ENCODE measurements at places on chromosomes 13 and 19.

GRCh38 chr13:23504180-23504579 is 66.0 kb upstream of the TNFRSF19 start:
- no peak for DNase-seq

GRCh38 chr19:49117677-49118564 is 1.0 kb downstream of the C19orf73 start:
- no peak for DNase-seq

DNA sequence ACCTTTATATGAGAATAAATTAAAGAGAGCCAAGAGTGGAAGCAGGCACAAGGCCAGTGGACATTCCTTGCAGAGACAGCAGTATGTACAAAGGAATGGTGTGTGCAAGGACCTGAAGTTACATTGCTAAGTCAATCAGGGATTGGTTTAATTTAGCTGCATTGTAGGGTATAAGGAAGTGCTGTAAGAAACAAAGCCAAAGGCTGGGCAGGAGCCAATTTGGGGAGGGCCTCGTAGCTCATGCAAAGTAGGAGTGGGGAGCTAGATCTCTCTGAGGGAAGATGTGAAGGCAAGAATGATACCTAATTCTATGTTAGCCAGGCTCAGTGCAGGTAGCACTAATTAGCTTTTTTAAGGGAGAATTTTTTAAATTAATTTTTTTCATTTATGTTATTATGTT is 76.7 kb downstream of the SLAIN1 start:
- DNase-seq: no peak

DNA sequence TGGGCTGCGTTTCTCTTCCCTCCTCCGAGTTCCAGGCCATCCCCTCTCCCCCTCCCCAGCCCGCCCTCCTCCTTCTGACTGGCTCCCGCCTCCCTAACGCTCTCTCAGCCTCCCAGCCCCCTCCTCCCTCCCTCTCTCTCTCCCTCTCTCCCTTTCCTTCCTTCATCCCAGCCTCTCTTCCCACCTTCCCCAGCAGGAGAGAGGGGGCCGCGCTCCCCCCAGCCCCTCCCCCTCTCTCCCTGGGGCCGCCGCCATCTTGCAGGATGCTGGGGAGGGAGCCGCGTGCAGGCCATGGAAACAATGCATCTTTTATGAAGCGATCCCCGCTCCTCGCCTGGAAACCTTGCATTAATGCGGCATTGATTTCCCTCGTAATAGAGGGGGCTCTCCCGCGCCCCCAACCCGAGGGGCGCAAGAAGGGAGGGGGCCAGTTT is 42.6 kb upstream of the ADGRL1 start:
- DNase-seq: no peak

GRCh38 chr13:92830821-92831220 is 395.8 kb upstream of the GPC6 start:
- no peak for DNase-seq

DNA sequence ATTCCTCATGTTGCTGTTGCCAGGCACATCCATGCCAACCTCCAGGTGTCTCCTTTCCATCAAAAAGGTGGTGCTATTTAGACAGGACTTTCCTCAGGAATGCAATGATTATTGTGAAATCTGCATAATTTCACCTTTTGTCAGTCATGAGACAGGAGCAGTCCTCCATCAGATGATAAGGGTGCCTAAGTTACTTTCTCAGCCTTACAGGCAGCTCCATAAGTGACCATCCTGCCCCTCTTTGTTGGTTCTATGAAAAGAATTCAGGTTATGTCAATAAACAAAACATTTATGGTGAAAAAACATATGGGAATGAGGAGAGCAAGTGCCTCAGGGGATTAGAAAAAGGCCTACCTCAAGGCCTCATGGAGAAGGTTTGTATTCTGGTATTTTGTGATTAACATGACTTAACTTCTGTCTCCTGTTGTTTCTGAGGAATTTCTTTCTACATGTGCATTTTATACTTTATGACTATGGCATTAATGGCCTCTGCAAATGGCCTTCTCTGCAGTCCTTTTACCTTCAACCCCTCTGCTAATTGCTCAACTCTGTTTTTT is 110.3 kb upstream of the DIAPH3 start:
- no peak for DNase-seq

- DNase-seq: no peak
Observed at GRCh38 chr13:82772816-82773215, 1109.5 kb downstream of the SLITRK1 start.

DNA sequence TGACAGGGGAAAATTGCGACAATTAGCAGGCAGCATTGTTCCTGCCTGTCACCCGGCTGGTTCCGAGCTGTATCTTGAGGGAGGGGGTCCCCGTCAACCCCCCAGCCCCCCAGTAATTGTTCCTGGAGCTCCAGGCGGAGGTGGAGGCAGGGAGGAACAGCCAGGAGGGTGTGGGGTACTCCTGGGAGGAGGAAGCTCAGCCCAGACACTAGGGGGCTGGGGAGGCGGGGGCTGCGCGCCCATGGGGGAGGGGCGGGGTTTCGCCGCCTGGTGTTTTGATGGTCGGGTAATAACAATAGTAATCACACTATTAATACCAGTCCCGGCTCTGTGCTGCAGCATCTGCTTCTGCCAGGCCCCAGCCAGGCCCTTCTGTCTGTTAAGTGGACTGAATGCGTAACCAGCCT is 8.6 kb downstream of the NPAS1 start:
- DNase-seq: no peak

DNA sequence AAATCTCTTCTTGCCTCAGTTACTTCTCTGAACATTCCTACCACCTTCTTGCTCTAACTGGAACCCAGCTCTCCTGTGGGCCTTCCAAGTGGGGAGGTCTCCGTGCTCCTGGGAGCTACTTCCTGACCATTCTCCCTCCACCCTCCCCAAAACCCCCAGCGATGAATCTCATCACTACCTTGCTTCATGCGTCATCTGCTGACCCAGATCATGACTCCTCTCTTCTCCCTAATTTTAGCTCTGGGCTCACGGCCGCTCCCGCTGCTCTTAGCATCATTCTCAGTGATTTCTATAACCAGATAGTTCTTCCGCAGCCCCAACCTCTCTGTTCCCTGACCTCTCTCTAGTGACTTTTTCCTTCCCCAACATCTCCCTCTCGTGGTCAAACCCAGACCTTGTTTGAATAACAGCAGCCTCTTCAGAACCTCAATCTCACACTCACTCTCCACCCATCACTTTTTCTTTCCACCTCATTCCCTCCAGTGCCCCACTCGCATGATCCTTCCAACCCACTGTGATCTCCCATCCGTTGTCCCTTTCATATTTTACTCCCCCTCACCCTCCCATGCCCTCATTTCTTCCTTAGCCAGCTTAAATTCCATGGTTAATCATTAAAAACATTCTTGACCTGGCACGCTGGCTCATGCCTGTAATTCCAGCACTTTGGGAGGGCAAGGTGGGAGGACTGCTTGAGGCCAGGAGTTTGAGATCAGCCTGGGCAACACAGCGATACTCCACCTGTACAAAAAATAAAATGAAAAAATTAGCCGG is 21.8 kb downstream of the MRPS12 start:
- DNase-seq: no peak

DNA sequence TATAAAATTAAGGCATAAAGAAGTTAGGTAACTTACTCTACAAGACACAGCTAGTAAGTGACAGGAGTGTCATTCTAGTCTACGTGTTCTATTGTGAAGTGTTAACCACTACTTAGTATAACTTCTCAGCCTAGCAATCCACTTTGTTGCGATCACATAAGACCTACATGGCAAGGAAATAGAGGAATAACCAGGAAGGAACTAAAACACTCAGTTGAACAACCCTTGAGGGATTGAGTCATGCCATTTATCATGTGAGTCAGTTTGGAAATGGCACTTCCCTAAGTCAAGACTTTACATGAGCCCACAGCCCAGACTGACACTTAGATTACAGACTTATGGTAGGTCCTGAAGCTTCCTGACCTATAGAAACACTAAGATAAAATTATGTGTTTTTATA is 279.5 kb upstream of the PCDH20 start:
- no peak for DNase-seq

- DNase-seq: no peak
Observed at GRCh38 chr13:111316161-111316730, 4.2 kb upstream of the TEX29 start.

- no peak for DNase-seq
Observed at GRCh38 chr19:5691822-5692722, 2.0 kb downstream of the RPL36 start.

GRCh38 chr19:8526345-8527091 is 12.6 kb upstream of the ZNF414 start:
- no peak for DNase-seq

DNA sequence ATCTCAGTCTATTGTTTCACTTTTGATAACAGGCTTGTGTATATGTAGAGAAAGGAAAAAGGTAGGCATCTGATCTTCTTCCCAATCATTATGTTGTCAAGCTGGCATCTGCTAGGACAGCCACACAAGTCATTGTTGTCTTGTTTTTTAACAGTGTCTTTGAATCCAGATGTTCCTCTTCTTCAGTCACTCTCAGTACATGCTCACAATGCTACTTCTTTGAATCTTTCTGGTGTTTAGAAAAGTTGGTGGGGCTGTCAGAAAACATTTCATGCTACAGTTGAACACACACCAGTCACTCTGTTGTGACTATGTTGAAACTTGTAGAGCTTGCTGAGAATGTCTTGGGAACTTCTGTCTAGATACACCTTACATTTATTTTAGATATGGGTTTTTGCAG is 1231.4 kb upstream of the MIR17HG start:
- no peak for DNase-seq

DNA sequence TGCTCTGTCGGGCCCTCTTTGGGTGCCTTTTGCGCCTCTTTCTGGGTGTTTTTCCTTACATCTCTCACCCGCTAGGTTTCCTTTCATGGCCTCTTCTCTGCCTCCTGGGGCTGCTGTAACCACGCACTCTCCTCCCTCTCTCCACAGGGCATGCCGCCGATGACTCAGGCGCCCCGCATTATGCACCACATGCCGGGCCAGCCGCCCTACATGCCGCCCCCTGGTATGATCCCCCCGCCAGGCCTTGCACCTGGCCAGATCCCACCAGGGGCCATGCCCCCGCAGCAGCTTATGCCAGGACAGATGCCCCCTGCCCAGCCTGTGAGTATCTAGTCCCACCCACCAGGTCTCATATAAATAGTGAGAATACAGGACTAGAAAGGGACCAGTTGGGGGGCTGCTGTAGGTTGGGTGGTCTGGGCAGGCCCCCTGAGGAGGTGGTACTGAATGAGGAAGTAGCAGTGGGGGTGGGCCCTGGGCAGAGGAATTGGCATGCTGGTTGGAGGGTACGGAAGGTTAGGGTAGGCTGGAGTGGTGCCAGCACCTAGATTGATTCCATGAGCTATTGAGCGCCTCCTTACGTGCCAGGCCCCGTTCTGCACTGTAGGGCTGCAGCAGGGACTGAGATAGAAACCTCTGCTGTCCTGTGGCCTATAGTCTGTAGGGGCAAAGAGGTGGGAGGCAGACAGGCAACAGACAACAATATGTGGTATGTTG is 11.9 kb downstream of the SNRPA start:
- no peak for DNase-seq

DNA sequence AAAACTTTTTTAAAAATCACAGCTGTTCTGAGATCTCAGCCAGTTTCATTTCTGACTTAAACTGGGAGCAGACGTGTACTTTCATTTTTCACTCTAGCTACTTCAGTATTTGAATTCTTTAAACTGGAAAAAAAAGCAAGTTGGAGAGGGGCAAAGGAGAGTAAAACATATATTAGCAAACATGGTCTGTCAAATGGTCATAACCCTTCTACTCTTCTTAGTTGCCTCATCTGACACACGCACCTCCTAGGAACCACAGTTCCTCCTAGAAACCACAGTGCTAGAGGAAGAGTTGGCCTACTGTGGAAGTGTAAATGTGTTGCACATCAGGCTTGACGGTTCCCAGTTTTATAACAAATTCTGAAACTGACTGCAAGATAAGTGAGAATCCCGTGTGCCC is 47.2 kb downstream of the TM9SF2 start:
- DNase-seq: no peak

GRCh38 chr13:67806796-67807195 is 576.7 kb upstream of the PCDH9 start:
- no peak for DNase-seq

GRCh38 chr13:20544201-20544923 is 18.7 kb upstream of the CRYL1 start:
- no peak for DNase-seq

DNA sequence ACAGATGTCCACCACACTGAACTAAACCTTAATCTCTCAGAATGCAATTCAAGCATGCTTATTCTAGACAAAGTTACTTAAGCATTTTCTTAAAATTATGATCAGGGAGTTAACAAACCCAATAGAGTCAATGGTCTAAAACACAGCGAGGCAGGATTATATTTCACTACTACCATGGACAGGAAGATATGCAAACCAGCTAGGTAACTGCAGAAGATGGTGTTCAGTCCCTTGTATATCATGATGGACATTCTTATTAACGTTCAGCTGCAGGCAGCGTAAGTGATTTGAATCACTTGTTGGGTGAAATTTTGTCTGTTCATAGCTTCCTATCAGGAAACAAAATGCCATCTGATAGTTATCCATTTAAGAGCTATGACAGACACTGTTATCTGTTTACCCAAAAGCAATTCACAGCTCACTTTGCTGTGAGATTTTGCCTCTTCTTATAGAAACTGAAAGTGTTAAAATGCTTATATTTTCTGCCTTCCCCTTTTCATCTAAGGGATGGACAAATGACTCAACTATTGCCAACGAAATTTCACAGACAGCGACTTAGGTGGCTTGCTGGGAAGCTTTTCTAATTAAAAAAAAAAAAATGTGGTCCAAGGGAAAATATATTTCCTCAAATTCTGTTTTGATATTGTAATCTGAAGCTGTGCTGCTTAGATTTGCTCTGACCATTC is 591.9 kb downstream of the DACH1 start:
- no peak for DNase-seq

DNA sequence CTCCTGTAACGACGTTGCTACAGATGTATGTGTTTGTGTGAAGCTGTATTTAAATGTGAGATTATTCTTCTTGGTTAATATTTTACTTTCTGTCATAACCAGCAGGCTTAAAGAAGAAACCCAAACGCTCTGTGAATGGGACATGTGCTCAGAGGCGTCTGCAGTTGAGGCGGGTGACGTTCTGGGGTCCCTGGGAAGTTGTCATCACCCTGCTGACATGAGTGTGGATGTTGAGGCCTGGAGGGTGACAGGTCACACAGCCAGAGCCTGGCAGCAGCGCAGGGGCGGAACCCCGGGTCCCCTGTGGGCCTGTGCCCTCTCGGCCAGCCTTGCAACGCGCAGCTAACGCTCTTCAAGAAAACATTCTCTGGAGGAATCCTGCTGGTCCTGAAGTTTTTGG is 16.6 kb downstream of the RASA3 start:
- DNase-seq: no peak

GRCh38 chr19:57310792-57311191 is 9.5 kb upstream of the ZNF543 start:
- DNase-seq: no peak
